Nasal cavity respiratory epithelium epithelial cell of viscerocranial mucosa (primary cell): ENCODE measurements at places on chromosomes 2 and 18. TPM values are rescaled to one million over a fixed set of nuclear protein-coding genes. Genes with fewer than 3 reads are reported as not detected.

Gene IL36RN
- 2.0 and 5.1 TPM in 2 replicates for total RNA-seq

Gene DNER
- 0.57 and 1.0 TPM in 2 replicates for total RNA-seq

Gene SLC30A3
- not detected in 2 replicates for total RNA-seq

Gene FBXO48
- 0.68 and 1.00 TPM in 2 replicates for total RNA-seq

Gene PROM2
- total RNA-seq = 14.0 and 101 TPM in 2 replicates

Gene UGT1A8
- under 0.01 and 0.14 TPM in 2 replicates for total RNA-seq

Gene SERPINB12
- 0.28 and 0.34 TPM in 2 replicates for total RNA-seq

Gene CDH2
- total RNA-seq = 0.34 and 6.9 TPM in 2 replicates

Gene BCL11A
- 2.1 and 14.9 TPM in 2 replicates for total RNA-seq

Gene ASXL3
- total RNA-seq = under 0.01 and 0.14 TPM in 2 replicates

Gene TMEM87B
- 38.3 and 65.1 TPM in 2 replicates for total RNA-seq

Gene LYG1
- 0.68 and 0.78 TPM in 2 replicates for total RNA-seq
